ENCODE measurements at places on chromosomes 11 and 22. TPM values are rescaled to one million over a fixed set of nuclear protein-coding genes. Genes with fewer than 3 reads are reported as not detected.

GRCh38 chr11:65501472-65502273 is 2.8 kb downstream of the MALAT1 start:
- peak overlapping the region; percentile 85 for H3K4me3 ChIP-seq
- DNase-seq: peak; percentile 46
- H3K36me3 ChIP-seq: peaks cover 41% of the 10 kb centered on the region
- H3K27ac ChIP-seq: peak overlapping the region; percentile 98
- H3K4me1 ChIP-seq: peaks cover 26% of the 10 kb centered on the region
- H3K27me3 ChIP-seq: no peaks in the 10 kb centered on the region

DNA sequence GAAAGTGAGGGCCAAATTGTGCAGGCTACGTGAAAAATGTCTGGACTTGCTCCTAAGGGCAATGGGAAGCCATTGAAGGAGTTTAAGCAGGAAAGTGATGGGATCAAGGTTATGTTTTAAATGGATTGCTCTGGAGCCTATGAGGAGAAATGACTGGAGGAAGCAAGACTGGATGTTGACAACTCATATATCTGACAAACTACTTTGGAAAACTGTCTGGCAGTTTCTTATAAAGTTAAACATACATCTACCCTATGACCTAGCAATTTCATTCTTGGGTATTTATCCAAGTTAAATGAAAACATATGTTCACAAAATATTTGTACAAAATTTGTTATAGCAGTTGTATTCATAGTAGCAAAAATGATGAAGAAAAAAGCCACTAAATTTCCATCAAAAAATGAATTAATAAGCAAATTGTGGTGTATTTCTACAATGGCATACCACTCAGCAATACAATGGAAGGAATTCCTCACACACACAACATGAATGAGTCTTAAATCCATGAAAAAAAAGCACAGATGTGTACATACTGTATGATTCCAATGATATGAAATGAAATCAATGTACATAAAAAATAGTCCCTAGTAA is 24.1 kb downstream of the FZD4 start:
- H3K27ac ChIP-seq: no peak overlapping the region
- H3K27me3 ChIP-seq: no peaks in the 10 kb centered on the region
- H3K4me1 ChIP-seq: no peaks in the 10 kb centered on the region
- DNase-seq: no peak
- H3K4me3 ChIP-seq: no peak overlapping the region

- H3K27ac ChIP-seq: no peak overlapping the region
- peaks cover 10% of the 10 kb centered on the region for H3K27me3 ChIP-seq
- H3K4me3 ChIP-seq: no peak overlapping the region
- DNase-seq: no peak
- H3K36me3 ChIP-seq: no peaks in the 10 kb centered on the region
Measured at GRCh38 chr11:65932558-65932919, 12.7 kb upstream of the TSGA10IP start.

- H3K27ac ChIP-seq: no peak overlapping the region
- H3K36me3 ChIP-seq: no peaks in the 10 kb centered on the region
- no peak overlapping the region for H3K4me3 ChIP-seq
- DNase-seq: no peak
- no peaks in the 10 kb centered on the region for H3K27me3 ChIP-seq
Measured at GRCh38 chr11:57940044-57940756, 83.5 kb upstream of the OR9Q1 start.

DNA sequence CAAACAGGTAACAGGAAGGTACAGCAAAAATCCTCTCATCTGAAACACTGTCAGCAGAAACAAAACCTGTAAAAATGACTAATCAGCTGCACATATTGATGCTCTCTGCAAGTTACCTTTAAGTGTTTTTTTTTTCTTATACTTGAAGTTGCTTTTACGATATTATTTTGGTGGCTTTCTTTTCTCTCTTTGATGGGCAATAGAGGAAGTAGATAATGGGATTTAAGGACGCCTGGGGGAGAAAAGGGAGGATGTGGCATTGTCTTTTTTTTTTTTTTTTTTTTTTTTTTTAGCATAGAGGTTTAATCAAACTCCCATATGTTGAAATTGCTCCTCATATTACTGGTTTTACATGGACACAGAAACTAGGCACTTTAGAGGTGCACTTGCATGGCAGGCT is 11.4 kb upstream of the ADSL start:
- H3K36me3 ChIP-seq: peaks cover 11% of the 10 kb centered on the region
- no peaks in the 10 kb centered on the region for H3K27me3 ChIP-seq
- no peaks in the 10 kb centered on the region for H3K4me1 ChIP-seq
- H3K4me3 ChIP-seq: no peak overlapping the region

GRCh38 chr11:88482871-88483301 is 145.3 kb upstream of the CTSC start:
- DNase-seq: no peak
- no peaks in the 10 kb centered on the region for H3K27me3 ChIP-seq
- no peak overlapping the region for H3K4me3 ChIP-seq
- H3K27ac ChIP-seq: no peak overlapping the region
- H3K36me3 ChIP-seq: no peaks in the 10 kb centered on the region

DNA sequence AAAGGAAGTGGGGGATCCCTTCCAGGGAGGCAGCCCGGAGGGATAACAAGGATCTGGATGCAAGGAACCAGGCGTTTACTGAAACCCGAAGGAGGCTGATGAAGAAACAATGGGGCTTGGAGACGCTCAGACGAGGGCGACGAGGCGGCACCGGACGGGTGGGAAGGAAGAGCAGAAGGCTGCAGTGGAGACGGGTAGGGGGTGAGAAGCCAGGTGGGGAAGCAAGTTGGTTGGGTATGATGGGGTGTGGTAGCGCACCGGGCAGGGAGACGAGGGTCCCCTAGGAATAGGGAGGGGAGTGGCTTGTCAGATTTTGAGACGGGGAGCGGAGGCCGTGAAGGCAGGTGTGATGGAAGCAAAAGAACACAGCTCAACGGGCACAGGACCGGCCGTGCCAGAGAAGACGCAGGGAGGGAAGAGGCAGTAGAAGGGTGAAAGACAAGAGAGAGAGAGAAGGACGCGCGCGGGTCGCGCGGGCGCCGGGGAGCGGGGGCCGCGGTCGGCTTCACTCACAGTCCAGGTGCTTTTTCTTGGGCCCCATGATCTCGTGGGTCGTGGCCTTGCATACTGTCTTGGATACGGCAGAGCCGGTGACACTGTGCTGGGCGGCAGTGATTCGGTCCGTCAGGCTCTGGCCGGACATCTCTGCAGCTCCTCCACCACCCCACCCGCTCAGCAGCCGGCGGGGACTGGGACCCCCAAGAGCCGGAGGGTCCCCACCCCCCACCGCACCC is 579 bp downstream of the PICALM start:
- H3K27me3 ChIP-seq: no peaks in the 10 kb centered on the region
- H3K4me1 ChIP-seq: peaks cover 9% of the 10 kb centered on the region
- DNase-seq: peak; percentile 26
- H3K4me3 ChIP-seq: peak overlapping the region; percentile 96

DNA sequence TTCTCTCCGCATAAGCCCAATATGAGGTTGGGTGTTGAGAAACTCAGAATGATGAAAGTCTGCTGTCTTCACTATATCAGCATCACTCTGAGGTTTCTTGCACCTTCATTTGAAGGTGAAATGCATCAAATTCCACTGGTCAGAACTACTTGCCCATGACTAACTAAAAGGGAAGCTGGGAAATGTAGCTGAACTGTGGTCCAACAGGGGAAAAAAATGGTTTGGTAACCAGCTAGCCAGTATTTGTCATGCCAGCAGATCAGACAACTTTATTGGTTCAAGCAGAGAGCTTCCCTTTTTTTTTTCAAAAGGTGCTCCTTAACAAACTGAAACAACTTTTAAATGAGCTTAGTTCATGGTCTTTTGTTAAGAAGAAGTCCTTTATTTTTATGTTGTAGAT is 14.2 kb upstream of the PIK3C2A start:
- H3K27ac ChIP-seq: no peak overlapping the region
- H3K4me1 ChIP-seq: no peaks in the 10 kb centered on the region
- H3K36me3 ChIP-seq: no peaks in the 10 kb centered on the region
- no peak overlapping the region for H3K4me3 ChIP-seq
- DNase-seq: no peak
- no peaks in the 10 kb centered on the region for H3K27me3 ChIP-seq

DNA sequence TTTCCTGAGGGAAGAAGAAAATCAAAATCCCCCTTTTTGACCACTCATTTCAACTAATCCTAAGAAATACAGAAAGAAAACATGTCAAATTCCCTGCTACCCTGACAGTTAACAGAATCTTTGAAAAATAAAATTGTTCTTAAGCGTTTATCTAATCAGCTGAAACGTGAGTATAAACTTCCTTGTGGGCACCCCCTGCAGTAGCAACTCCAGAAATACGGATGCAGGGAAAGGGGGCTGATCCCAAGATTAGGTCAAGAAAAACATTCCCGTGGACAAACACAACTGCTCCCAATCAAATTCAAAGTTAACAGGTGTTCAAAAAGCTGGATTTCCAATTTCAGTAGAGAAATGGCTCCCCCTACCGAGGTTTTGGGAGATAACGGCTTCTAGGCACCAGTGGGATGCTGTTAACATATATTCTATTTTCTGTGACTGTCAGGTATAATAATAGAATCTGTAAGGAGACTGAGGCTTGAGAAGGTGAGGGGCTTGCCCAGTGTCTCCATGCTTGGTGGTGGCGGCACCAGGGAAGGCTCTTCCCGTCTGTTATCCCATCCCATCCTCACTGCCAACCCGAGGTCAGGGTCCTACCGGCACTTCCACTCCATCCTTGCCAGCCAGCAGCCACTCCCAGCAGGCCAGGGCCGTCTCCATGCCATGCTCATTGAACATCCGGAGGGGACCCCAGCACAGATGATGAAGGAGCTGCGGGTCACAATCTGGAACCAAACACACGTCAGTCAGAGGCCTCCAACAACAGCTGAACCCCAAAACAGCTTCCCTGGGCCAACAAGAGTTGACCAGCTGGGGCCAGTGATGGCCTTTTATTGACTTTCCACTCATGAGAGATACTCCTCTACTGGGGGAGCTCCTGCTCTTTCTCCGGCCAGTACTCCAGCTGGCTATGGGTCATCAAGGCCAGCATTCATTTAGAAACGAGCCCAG is 32.0 kb upstream of the SERPIND1 start:
- no peak overlapping the region for H3K4me3 ChIP-seq
- H3K27me3 ChIP-seq: no peaks in the 10 kb centered on the region
- H3K27ac ChIP-seq: no peak overlapping the region

- H3K4me3 ChIP-seq: no peak overlapping the region
- H3K27ac ChIP-seq: peak overlapping the region; percentile 49
- H3K4me1 ChIP-seq: peaks cover 55% of the 10 kb centered on the region
- peak; percentile 57 for DNase-seq
Measured at GRCh38 chr11:17528181-17528691, 16.0 kb downstream of the USH1C start.

- H3K27ac ChIP-seq: peak overlapping the region; percentile 69
- no peaks in the 10 kb centered on the region for H3K27me3 ChIP-seq
- H3K4me1 ChIP-seq: peaks cover 87% of the 10 kb centered on the region
- peaks cover 17% of the 10 kb centered on the region for H3K36me3 ChIP-seq
Measured at GRCh38 chr11:75516886-75517285, 8.9 kb downstream of the GDPD5 start.

GRCh38 chr22:37301144-37301830 is 19.0 kb downstream of the CYTH4 start:
- no peak overlapping the region for H3K4me3 ChIP-seq
- peaks cover 3% of the 10 kb centered on the region for H3K27me3 ChIP-seq
- H3K27ac ChIP-seq: no peak overlapping the region
- H3K36me3 ChIP-seq: no peaks in the 10 kb centered on the region
- no peak for DNase-seq

- H3K4me1 ChIP-seq: peaks cover 2% of the 10 kb centered on the region
- no peak overlapping the region for H3K4me3 ChIP-seq
- peaks cover 29% of the 10 kb centered on the region for H3K27me3 ChIP-seq
- H3K27ac ChIP-seq: no peak overlapping the region
Measured at GRCh38 chr22:45893516-45893915, 83.4 kb downstream of the WNT7B start.

DNA sequence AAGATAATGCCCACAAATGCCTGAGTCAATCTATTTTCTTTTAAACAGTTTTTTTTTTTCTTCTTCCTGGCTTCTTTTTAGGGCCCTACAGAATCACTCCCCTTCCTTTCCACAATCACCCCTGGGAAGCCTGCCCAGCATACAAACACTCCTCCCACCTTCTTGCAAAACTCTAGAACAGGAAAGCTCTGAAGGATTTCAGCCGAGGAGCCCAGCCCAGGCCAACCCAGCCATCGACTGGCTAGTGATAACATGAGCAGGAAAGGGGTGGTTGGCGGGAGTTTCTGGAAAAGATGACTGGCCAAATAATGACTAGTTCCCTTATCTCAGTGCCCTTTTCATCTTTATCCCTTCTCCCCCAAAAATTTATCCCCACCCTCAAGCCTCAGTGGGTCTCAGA is 68.2 kb downstream of the USP35 start:
- H3K4me3 ChIP-seq: no peak overlapping the region
- no peak overlapping the region for H3K27ac ChIP-seq
- DNase-seq: no peak
- no peaks in the 10 kb centered on the region for H3K27me3 ChIP-seq

DNA sequence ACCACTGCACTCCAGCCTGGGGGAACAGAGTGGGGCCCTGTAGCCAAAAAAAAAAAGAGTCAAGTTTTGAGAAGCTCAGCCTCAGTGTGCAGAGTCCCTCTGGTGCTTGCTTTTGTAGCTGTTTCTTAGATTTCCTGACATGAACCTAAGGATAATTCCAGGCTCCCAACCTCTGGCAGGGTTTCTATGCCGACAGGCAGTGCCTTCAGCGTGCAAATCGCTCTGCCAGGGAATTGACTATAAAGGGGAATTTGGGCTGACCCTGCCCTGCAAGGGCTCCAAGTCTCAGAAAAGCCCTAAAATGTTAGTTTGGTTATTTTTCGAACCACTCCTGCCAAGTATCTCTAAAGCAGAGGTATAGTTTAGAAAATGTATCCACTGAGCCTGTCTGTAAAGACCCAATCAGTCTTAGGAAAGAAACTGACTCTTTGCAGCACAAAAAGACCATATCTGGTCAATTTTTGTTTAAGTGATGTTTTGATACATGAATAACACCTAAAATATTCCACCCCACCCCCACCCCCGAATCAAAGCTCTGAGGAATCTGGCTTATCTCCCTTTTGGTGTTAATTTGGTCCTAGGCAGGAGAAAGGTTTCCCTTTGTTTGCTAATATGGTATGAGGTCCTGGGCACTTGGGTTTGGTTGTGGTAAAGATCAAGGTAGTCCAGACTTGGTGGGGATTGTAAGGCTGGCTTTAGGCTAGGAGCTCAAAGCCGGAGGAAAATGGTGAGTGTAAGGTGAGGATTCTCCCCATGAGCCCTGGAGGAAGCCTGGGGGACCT is 49.7 kb downstream of the ANO1 start:
- H3K4me1 ChIP-seq: no peaks in the 10 kb centered on the region
- H3K36me3 ChIP-seq: no peaks in the 10 kb centered on the region
- DNase-seq: no peak
- H3K27ac ChIP-seq: no peak overlapping the region

- no peak overlapping the region for H3K4me3 ChIP-seq
- no peak for DNase-seq
- no peaks in the 10 kb centered on the region for H3K27me3 ChIP-seq
- no peak overlapping the region for H3K27ac ChIP-seq
Measured at GRCh38 chr11:26353010-26353409, 21.1 kb downstream of the ANO3 start.

Gene CNTF
- polyA plus RNA-seq: 1.4 TPM

Gene OR8D4
- not detected for polyA plus RNA-seq

Gene PLEKHA7
- 59.0 TPM for polyA plus RNA-seq

Gene CD6
- polyA plus RNA-seq: 1.3 TPM

Gene INSC
- polyA plus RNA-seq: 7.2 TPM

Gene ROM1
- polyA plus RNA-seq: 4.5 TPM

Gene FBLN1
- polyA plus RNA-seq: 70.4 TPM

Gene UCP3
- 2.3 TPM for polyA plus RNA-seq

Gene PHOX2A
- 8.3 TPM for polyA plus RNA-seq

Gene CCDC73
- 0.10 TPM for polyA plus RNA-seq

Gene KCNK4
- polyA plus RNA-seq: 0.09 TPM

Gene C22orf31
- polyA plus RNA-seq: 1.5 TPM

Gene TSSK2
- polyA plus RNA-seq: not detected
